Fibroblast of skin of right biceps (primary cell): ENCODE measurements at places on chromosomes 11 and 22.
A peak's percentile ranks its signal among the peaks of the same experiment; 100 is the strongest.

DNA sequence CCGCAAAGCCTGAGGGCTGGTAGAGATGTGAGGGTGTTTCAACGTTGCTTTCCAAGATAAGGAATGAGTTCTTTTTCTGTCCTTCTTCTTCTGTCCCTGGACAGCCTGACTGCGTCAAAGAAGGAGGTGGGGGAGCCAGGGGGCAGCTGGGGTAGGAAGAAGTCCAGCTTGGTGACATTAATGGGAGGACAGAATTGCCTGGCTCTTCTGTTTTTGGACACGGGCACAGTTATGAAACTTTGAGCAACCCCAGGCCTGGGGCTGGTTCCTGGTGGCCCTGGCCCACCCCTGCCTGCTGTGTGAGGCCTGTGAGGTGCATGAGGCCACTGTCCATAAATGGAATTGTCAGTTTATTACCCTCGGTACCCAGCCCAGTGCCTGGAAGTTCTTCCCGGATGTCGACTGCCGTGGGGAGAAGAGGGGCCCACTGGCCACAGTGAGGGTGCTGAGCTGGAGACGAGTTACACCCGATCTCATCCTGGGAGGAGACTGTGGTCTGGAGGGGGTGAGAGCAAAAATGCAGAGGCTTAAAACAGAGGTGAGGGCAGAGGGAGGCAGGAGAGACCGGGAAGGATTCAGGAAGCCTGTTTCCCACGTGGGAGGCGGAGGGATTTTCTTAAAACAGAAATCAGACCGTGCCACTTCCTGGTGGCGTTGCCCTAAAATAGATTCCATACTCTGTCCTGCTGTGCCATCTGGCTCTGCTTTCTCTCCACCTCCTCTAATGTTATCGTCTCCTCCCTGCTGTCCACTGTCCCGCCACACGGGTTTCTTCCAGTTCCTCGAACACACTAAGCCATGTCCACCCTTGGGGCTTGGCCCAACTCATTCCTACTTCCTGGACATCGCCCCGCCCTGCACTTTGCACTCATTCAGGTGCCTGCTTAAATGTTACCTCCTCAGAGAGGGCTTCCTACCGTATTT, 59.7 kb upstream of the RASD2 start:
- peak; percentile 44 for DNase-seq

DNA sequence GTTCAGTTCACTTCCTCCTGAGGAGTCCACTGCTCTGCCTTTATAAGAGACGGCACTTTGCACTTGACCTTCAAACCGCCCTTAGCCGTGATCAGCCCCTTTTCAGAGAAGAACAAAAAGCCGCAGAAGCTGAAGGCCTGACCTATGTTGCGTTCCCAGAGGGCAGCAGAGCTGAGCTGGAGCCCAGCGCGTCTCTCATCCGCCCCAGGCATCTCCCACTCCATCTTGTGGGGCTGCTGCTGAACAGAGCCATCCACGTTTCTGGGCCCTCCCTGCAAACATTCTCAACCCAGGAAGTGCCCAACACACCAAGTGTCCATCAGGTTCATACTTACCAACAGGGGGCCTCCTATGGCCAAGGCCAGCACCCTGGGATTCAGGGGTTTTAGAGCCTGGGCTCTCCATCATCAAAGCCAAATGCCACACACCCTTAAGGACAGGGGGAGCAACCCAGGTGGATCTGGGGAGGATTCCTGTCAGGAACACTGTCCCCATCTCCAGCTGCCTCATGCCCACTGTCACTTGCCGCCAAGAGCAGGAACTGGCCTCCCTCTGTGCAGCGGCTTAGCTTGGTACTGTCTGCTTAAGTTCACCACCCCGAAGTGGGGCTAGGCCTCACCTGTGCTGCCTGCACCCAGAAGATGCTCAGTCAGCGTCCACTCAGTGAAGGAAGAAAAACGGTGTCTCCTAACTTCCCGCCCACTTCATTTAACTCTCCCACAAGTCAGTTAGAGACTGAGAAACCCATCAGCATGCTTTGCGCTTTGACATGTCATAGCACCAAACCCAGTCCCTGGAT, 16.0 kb upstream of the EFCAB6 start:
- no peak for DNase-seq

DNA sequence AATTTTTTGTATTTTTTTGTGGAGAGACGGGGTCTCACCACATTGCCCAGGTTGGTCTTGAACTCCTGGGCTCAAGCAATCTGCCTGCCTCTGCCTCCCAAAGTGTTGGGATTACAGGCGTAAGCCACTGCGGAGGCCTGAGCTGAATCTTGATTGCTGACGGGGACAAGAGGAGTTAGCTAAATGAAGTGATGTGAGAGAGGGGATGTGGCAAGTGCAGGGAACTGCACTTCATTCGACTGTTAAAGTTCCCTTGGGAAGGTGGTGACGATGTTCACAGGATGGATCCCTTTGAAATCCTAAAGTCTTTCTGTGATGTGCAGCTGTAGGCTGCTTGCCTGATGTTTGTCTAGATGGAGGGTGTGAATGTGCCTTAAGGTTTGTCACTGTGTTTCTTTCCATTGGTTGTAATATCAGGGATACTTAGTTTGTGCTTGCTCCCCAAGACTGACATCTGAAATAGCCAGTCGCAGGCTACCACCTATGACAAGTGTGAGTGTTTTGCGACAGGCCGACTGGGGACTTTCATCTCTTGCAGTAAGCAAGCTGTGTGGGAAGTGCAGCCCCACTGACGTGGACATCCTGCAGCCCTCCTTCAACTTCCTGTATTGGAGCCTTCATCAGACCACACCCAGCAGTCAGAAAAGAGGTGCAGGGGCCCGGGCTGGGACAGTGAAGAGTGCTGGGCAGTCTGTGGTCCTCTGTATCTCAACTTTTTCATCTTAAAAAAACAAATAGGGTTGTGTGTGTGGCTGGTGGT, 19.6 kb upstream of the CCDC134 start:
- peak; percentile 56 for DNase-seq

- DNase-seq = no peak
Observed at GRCh38 chr11:69452206-69452987, 29.1 kb upstream of the LINC01488 start.

- no peak for DNase-seq
Observed at GRCh38 chr22:49247194-49247924, 580.3 kb downstream of the BRD1 start.

- no peak for DNase-seq
Observed at GRCh38 chr11:71496421-71496820, 30.6 kb upstream of the KRTAP5-7 start.

DNA sequence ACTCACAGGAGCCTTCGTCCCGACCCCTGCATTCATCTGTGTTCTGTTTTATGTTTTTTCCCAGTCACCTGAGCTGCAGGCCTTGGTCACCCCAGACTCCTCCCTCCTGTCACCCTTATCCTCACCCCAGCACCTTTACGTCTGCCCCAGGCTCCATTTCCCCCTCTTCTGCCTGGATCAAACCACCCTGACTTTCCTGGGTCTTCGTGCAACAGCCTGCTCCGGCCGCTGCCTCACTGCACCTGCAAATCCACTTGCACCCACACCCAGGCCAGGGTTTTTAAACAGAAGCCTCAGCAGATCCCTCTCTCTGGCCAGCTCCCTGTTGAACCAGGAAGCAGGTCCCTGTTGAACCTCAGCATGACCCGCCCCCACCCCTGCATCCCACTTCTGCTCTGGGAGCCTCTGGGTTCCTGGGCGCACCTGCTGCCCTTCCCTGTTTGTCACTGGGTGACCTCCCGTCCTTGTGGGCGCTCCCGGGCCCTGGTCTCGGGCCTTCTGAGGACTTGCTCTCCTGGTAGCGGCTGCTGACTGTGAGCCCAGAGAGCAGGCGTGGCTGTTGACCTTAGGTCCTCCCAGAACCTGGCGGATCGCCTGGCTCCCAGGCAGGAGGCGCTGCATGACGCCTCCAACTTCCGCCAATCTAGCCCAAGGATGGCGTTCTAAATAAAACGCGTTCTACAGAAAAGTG, 12.8 kb downstream of the MAPK8IP2 start:
- no peak for DNase-seq

- peak; percentile 96 for DNase-seq
Observed at GRCh38 chr11:35111161-35112055, 27.6 kb upstream of the CD44 start.

- peak; percentile 94 for DNase-seq
Observed at GRCh38 chr11:26741036-26741435, 19.2 kb upstream of the SLC5A12 start.

- no peak for DNase-seq
Observed at GRCh38 chr11:74641289-74641688, 48.9 kb downstream of the POLD3 start.

- DNase-seq = peak; percentile 23
Observed at GRCh38 chr11:12961615-12962014, 47.5 kb upstream of the RASSF10 start.

DNA sequence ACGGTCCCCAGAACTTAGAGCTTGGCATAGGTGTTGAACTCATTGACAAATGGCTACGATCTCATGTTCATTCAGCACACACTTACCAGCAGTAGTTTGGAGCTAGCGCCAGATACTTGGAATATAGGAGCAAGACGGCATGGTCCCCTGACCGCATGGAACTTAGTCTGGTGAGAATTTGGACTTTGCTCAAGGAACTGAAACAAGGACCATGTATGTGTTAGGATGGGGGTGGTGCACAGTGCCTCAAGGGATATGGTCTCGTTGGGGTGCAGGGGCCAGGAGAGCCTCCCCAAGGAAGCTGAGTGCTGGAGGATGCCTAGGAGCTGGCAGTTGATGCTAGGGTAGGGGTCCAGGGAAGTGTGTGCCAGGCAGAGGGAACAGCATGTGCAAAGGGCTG, 119.2 kb downstream of the KIAA1671 start:
- DNase-seq = no peak

DNA sequence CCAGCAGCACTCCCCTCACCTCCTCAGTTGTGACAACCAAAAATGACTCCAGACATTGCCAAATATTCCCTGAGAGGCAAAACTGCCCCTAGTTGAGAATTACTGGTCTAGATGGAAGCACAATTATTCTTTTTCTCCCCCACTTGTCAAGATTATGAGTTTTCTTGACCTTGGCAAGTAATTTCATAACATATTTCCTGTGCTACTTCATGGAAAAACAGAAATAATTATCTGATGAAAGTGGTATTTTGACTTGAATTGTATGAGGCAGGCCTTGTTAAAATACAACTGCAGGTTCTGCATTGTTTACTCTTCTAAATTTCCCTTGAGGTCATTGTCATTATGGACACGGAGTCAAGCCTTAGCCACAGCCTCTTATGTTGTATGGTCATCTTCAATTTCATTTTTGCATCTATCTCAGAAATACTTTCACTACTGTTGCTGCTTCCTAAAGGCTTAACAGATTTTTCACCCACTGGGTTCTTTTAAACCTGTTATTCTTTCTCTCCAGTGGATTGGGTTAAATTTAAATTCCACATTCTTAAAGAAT, 32.2 kb upstream of the LDLRAD3 start:
- no peak for DNase-seq

GRCh38 chr22:50032941-50033601, 20.5 kb upstream of the IL17REL start:
- no peak for DNase-seq

DNA sequence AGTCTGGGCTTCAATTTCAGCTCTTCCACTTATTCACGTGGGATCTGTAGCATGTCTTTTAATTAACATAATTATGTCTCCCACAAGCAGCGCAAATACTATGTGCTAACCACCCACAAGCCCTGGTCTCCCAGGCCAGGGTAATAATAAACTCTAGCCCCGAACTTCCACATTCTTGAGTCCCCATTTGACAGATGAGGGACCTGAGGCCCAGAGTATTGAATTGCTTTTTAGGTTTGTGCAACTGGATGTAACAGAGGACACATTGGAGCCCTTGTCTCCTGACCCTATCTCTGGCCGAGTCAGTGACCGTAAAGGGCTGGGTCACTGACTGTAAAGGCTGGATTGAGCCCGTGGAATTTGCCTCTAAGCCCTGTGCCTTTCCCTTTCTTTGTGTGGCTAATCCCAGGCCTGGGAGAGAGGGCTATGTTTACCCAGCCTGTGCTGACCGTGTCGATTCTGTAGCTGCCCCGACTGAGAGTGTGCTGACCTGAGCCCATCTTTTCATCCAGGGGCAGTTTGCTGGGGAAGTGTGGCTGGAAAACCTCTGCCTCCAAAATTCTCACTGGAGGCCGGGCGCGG, 3.9 kb downstream of the CRYBB2 start:
- no peak for DNase-seq
